ENCODE measurements at places on chromosomes 5 and 9.

DNA sequence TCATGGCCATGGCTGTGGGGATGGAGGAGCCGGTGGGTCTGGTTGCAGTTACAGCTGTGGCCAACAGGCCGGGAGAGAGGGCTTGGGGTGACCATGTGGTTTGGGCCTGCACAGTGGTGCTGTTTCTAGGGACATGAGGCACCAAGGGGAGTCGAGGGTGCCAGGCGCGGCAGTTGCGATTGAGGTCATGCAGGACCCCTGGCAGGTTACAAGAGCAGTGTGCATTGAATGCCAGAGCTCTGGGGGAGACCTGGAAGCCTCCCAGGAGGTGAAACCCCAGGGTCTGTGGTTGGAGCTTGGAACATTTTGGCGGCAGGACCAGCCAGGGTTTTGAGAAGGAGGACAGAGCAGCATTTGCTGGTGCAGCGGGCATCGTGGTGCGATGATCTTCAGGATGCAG, 21.7 kb downstream of the RXRA start:
- no peak for DNase-seq

- no peak for DNase-seq
Measured at GRCh38 chr5:54360925-54361662, 50.7 kb upstream of the ARL15 start.

- DNase-seq, result no peak
Measured at GRCh38 chr9:79477241-79477840, 94.4 kb upstream of the TLE4 start.

DNA sequence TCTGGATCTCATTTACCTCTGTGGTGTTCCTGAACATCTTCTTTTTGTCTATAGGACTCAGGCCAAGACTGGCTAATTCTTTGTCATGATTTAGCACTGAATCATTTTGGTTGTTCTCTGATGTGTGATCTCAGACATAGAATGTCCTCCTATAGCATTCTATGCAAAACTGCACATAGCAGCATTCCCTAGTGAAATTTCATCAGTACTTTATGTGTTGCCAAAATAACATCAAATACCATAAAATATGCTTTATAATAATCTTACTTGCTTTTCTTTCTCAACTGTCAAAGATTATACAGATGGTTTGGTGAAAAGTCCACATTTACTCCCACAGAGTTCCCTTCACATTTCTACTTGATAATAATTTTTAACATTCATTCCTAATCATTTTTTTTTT, 115.7 kb upstream of the MPDZ start:
- DNase-seq, result no peak

DNA sequence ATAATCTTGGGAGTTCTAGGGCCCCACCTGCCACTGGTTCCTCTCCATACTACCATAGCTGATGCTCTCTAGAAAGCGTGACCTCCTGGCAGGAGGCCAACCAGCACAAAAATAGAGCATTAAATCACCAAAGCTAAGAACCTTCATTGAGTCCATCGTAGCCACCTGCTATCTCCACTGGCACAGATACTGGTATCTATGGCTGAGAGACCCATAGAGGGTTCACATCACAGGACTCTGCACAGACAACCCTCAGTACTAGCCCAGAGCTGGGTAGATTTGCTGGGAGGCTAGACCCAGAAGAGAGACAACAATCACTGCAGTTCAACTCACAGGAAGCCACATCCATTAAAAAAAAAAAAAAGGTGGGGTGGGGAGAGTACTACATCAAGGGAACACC, 509.1 kb downstream of the DTWD2 start:
- no peak for DNase-seq
